ENCODE measurements at places on chromosomes 13 and 19.

DNA sequence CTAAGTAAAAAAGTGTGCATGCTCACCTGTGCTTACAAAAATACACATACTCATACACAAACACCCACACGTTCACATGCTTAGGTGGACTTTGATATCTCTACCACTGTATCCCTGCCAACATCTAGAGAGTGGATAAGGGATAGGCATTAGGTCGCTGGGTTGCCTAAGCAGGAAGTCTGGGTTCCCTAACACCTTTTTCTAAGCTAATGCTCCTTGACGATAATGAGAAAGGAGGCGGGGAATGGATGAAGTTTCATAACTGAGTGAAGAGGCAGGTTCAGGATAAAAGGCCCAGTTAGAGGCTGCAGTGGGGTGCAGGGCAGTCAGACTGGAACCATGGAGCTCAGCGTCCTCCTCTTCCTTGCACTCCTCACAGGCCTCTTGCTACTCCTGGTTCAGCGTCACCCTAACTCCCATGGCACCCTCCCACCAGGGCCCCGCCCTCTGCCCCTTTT is 41.9 kb upstream of the CYP2A7 start:
- no peak for DNase-seq

DNA sequence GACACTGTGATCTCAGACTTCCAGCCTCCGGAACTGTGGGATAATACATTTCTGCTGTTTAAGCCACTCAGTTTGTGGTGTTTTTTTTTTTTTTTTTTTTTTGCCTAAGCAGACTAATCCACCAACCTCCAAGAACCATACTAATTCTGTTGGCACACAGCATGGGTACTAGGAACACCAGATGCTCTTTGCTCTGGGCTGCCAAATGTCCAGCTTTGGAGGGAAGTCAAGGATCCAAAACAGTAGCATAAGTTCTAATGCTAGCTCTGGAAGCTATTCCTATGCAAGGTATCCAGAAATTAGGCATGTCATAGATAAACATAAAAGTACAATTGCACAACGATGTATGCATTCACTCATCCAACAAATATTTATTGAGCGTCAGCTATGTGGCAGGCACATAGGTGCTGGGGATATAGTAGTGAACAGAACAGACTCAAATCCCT is 64.5 kb upstream of the WDFY2 start:
- no peak for DNase-seq

DNA sequence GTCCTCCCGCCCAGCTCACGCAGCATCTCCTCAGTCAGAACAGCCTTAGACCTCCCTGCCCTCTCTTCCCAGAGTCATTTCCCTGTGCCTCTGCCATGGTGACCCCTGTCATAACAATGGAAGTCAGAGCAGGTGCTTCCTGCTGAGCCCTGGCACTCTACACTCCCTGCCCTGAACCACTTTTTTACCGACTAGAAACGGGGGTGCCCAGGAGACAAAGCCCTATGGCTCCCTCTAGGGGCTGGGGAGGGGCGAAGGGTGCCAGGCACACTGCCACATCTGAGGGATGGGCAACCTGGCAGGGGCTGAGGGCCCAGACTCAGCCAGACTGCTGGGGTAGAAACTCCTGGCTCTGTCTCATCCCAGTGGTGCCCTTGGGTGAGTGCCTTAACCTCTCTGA is 16.4 kb downstream of the ZNF574 start:
- peak; percentile 81 for DNase-seq

DNA sequence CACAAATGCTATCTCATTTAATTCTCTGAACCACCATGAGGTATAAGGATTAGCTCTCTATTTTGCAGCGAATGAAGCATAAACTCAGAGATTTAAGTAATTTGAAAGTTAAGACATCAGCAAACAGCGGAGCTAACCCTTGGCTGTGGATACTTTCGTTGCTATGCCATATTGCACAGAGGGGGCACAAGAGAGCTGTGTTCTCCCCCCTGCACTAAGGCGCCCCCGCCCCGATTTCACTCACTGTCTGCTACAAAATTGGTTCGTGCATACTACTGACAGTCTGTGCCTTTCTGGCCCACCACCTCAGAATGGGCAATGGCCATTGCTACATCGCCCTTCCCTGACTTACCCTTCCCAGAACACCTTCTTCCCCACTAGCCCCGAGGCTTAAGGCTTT is 105.7 kb upstream of the OBI1 start:
- DNase-seq, result no peak

DNA sequence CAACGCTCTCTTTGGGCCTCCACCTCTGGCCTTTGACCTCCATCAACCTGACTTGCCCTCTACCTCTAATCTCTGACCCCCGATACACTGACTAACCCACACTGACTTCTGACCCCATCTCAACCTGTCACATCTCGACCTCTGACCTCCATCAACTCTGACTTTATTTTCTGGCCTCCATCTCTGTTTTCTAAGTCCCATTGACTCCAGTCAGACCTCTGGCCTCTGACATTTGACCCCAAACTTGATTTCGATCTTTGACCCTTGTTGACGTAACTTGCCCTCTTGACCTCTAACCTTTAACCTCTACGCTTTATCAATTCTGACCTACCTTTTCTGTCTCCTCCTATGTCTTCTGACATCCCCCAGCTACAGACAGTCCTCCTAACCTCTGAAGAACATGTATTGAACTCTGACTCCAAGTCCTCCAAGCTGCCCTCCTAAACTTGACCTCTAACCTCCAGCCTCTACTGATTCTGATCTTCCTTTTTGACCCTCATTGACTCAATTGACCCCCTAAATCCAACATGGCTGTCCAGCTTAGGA is 780 bp downstream of the ACP4 start:
- no peak for DNase-seq

DNA sequence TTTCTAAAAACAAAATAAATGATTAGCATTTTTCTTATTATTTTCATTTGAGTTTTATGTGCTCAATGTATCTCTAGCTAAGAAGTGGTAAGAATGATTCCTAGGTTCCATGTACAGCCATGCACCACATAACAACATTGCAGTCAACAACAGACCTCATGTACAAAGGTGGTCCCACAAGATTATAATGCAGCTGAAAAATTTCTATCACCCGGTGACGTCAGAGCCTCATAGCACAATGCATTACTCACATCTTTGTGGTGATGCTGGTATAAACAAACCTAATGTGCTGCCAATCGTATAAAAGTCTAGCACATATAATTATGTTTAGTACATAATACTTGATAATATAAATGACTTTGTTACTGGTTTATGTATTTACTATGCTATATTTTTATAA is 120.5 kb downstream of the SLC7A1 start:
- no peak for DNase-seq

DNA sequence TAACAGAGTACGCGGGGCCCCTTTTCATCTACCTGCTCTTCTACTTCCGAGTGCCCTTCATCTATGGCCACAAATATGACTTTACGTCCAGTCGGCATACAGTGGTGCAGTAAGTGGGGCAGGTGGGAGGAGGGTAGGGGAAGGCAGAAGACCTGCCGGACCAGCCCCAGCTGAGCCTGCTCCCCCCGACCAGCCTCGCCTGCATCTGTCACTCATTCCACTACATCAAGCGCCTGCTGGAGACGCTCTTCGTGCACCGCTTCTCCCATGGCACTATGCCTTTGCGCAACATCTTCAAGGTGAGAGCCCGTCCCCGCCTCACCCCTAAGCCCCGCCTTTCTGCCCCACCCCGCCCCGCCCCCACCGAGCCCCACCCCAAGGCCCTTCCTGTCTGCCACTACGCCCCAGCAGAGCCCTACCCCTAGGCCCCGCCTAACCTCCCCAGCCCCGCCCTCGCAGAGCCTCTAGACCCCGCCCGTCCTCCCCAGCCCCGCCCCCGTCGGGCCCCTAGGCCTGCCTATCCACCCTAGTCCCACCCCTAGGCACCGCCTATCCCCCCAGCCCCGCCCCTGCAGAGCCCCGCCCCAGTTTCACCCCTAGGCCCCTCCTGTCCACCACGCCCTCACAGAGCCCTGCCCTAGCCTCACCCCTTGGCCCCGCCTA is 7.7 kb downstream of the NDUFB7 start:
- no peak for DNase-seq
